ENCODE measurements at places on chromosomes 13 and 19.

DNA sequence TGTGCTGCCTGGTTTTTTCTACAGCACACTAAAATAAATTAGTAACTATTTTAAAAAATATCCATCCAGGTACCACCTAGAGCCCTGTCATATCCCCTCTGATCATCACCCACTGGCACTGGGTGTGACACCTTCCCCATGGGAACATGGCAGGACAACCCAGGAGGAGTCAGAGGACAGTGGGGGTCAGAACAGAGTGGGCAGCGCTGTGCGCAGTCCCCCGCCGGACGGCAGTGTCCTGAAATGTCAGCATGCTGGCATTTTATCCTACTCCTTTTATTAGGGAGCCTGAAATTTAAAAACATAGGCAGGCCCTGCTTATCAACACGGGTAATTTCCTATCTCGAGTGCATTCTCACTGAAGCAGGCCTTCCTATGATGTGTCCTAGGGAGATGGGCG is 42.1 kb upstream of the GAS6 start:
- DNase-seq, result no peak

DNA sequence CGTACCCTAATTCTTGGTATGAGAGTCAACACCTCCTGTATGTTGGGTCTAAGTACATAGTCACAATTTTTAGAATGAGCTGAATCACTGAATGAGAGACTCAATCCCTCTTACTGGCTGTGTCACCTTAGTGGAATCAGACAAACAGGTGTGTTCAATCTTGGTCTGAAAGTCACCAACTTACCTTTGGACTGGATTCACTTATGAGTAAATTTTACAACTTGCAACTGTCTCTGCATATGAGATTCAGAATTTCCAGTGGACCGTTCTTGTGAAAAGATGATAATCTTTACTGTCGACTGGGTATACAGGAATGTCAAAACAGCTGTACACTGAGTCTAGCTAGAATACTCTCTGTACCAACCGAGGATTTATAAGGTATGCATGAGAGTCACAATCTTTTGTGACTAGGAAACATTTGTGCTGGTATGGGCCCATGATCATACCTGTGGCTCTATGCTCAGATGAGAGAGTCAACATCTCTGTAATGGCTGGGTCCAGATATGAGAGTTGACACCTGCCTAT is 5.9 kb upstream of the ZNF91 start:
- DNase-seq, result no peak

GRCh38 chr19:32350471-32350865 is 5.1 kb downstream of the ZNF507 start:
- DNase-seq, result no peak

DNA sequence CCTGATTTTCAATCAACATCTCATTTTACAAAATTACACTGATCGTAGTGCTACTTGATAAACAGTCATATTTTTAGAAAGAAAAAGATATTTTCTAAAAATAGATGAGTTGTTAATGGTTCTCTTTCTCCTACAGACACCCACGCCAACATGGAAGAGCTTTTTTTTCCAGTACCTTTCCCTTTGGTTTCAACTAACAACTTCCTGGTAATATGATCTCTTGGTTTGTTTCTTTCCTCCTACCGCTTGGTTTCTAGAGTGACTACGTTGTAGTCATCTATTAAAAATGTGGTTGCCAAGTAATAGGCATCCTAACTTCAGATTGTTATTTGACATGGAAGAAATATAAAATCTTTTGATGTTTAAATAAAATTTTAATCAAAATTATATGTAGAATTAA is 189.0 kb downstream of the LACC1 start:
- DNase-seq, result no peak

DNA sequence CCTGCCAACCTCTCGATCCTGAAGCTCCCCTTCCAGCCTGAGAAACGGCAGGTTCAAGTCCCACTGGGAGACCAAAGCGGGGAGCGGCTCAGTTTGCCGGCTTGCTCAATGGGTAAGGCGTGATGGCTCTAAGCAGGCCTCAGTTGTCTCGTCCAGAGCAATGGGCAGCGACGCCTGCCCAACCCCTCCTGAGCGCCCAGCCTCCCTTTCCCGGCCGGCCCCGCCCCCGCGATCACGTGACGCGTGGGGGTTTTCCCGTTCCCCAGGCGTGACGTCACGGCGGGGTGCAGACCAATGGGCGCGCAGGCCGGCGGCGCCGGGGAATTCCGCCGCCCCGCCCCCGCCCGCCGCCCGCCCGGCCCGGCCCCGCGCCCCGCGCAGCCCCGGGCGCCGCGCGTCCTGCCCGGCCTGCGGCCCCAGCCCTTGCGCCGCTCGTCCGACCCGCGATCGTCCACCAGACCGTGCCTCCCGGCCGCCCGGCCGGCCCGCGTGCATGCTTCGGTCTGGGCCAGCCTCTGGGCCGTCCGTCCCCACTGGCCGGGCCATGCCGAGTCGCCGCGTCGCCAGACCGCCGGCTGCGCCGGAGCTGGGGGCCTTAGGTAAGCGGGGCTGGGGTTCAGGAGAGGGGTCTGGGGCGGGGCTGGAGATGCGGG is at the start of gene RELB:
Gene RELB (plus strand): TSS at position 378 of the 653 bp plus-strand sequence. CDS start 116 bp downstream, at position 494.
- DNase-seq, result peak; percentile 8

DNA sequence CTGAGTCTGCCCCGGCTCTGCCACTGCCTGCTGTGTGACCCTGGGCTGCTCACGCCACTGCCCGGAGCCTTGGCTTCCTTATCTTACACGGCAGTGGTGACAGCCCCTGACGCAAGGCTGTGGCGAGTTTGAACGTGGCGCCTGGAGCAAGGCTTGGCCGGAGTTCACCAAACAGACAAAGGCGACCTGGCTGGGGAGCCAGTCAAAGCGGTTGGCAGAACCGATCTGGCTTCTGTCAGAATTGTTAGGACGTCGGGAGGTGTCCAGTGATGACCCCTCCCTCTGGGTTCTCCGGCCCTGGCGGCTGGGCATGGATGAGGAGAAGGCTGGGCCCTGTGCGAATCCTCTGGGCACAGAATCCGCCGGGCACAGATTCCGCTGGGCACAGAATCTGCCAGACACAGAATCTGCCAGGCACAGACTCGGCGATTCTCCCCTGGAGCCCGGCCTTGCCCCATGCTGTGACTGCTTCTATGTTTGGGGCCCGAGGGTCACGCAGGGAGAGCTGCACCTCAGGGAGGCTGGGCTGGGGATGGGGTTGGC is 11.7 kb upstream of the TMEM255B start:
- no peak for DNase-seq

DNA sequence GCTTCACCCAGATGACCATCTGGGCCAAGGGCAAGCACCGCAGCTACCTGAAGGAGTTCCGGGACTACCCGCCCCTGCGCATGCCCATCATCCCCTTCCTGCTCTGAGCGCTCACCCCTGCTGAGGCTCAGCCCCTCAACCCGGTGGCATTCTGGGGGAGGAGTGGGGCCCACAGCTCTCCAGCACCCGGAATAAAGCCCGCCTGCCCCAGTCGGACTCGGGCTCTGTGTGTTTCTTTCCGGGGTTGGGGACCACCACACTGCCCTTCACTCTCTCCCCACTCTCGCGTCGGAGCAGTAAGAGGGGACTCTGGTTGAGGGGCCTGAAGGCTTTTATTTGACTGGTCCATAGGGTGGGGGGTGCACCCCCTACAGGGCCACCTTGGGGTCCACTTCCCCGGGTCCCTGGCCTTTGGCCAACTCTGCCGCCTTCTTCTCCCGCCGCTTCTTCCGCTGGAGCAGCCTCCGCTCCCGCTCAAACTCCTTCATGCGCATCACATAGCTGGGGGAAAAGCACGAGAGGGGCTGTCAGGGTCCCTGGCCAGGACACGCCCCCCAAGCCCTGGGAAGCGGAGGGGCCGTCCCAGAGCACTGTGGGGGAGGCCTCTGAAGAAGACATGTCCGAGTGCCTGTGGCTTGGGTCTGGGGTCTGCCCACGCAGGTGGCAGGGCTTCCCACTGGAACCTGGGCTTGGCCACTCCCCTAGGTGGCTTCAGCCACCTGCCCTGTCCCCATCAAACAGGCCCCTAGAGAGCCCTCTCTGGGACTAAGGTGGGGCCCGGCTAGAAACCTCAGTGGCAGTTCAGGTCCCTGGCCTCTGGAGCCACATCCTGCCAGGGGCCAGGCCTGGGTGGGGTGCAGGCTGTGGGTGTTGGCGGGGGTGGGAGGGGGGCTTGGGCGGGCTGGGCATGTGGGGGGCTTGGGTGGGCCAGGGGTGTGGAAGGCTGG is 5.8 kb downstream of the NDUFB7 start:
- no peak for DNase-seq

DNA sequence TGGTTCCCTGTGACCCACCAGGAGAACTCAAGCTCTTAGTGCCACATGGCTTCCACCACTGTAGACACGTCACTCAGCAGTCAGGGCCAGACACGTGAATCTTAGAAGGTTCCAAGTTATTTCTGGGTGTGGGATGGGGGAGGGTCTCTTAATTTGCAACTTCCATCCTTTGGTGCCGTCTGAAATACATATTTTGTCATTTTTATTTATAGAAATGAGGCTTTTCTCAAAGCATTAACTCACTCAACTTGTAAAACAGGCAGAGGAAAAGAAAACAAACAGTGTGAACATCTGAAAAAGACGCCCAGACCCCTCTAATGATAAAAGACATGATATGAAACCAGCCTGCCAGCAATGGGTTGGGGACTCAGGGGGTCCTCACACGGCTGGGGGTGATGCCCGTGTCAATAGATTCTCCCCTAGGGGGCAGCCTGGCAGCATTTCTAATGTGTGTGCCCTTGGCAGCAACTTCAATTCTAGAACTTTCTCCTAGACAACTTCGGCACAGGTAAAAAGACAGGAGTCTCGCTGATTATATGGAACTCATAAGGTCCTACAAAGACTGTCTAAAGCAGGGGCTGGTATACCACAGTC is 15.4 kb downstream of the PIP5K1C start:
- no peak for DNase-seq

DNA sequence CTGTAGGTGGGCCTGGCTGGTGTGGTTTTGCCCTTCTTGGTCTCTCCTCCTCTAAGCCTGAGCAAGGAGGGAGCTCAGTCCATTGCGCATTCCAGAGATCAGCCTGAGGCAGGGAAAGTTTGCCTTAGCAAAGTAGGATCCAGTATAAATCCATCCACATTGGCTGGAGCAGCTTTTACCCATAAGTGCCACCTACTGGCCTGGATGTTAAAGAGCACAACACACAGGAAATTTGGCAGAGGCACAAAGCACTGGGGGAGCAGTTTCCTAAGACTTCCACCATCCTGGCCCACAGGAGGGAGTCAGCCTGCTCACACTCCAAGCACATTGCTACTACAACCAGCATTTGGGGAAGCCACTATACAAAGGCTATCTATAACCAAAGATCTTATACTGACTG is 1124.2 kb downstream of the SLITRK1 start:
- DNase-seq, result no peak
